ENCODE measurements at places on chromosomes 3 and 15.

GRCh38 chr3:122880173-122880572 is 85.3 kb downstream of the SLC49A4 start:
- DNase-seq, result no peak

DNA sequence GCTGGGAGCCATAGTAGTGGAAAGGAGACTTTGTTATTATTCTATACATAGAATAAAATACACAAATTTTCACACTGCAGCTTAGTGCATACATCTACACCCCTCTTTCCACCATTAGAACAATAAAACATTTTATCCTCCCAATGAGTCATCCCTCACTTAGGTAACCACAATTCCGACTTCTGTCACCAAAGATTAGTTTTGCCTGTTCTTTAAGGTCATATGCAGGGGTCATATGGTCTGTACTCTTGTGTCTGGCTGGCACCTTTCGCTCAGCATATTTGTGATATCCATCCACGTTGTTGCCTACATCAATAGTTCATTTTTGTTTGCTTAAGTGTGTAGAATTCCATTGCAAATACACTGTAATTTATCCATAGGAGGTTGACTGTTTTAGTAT is 399.4 kb downstream of the SHQ1 start:
- DNase-seq, result no peak

DNA sequence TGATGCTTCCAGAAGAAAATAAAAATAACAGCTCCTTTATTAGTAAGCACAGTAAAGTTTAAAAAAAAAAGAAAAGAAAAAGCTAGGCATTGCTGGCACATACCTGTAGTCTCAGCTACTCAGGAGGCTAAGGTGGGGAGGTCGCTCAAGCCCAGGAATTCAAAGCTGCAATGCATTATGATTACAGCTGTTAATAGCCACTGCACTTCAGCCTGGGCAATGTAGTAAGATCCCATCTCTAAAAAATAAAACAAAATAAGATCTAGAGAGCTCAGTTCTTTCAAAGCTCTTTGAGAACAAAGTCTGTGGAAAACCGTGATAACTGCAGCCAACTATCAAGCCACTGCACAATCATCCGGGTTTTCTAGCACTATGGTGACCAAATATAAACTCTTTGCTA is 212.2 kb downstream of the ZMAT3 start:
- no peak for DNase-seq

GRCh38 chr15:80697075-80697685 is 2.1 kb downstream of the ABHD17C start:
- no peak for DNase-seq

DNA sequence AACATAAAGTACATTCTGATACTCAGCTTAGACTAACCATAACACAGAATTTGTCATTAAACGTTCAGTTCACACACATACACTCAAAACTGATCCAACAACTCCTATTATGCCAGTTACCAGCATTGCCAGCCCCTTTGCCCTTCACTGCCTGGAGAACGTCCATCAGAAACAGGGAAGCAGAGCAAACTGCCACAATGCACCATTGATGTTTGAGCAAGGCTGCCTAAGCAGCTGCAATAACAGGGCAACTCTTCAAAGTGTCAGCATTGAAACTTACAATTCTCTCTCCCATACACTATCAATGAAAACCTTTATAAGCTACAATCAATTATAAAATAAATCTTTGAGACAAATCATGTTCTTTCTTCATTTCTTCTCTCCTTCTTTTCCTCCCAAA is 85.1 kb downstream of the ZBTB20 start:
- DNase-seq, result peak; percentile 17

GRCh38 chr15:84863565-84864443 is 20.7 kb upstream of the SLC28A1 start:
- peak; percentile 53 for DNase-seq

GRCh38 chr15:96209285-96209735 is 121.2 kb upstream of the NR2F2 start:
- DNase-seq, result no peak

DNA sequence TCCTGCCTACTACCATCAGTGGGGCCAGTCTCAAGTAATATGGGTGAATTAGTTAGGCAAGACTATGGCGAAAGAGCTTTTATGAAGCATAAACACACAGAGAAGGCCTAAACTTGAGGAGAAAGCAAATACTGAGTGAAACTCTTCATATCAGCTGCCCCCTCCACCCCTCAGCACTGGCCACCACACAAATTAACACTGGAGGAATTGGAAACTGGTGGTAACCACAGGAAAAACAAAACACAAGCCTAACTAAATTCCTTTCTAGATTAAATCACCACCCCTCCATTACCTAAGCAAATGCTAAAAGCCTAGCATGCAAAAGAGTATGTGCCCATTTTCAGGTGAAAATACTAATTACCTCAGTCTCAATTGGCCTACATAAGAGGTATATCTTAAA is 774.7 kb upstream of the NECTIN3 start:
- DNase-seq, result no peak

All from right hindlimb (tissue), 1 donor.